Prostate gland (tissue), 2 donors: ENCODE measurements at places on chromosomes 3 and 15.

GRCh38 chr3:11178421-11178820 lies 24.1 kb downstream of the HRH1 start:
- H3K4me3 ChIP-seq = no peak overlapping the region
- no peaks in the 10 kb centered on the region for H3K4me1 ChIP-seq
- no peaks in the 10 kb centered on the region for H3K27me3 ChIP-seq

- no peak overlapping the region for H3K4me3 ChIP-seq
- H3K4me1 ChIP-seq = no peaks in the 10 kb centered on the region
- no peaks in the 10 kb centered on the region for H3K27me3 ChIP-seq
- DNase-seq = no peak
These were observed 3.8 kb downstream of the NLGN1 start for GRCh38 chr3:173401369-173401768.

DNA sequence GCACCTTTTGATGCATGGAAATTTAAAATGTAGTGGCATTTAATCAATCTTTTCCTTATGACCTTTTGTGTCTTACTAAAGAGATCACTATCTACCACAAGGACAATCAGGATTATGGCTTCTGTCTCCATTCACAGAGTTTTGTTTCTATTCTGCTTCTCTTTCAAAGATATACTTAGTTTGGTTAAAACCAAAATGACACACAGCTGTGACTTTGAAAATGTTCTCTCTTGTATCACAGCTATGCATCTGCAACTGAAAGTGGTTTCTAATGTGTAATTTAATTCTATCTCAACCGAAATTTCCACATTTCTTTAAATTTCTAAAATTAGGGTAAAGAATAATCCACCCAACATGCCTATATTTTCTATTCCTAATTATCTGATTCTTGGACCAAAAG lies 27.7 kb downstream of the HLTF start:
- no peak for DNase-seq
- no peak overlapping the region for H3K4me3 ChIP-seq
- no peaks in the 10 kb centered on the region for H3K4me1 ChIP-seq
- H3K27me3 ChIP-seq = no peaks in the 10 kb centered on the region
- H3K36me3 ChIP-seq = no peaks in the 10 kb centered on the region
- no peak overlapping the region for H3K27ac ChIP-seq

DNA sequence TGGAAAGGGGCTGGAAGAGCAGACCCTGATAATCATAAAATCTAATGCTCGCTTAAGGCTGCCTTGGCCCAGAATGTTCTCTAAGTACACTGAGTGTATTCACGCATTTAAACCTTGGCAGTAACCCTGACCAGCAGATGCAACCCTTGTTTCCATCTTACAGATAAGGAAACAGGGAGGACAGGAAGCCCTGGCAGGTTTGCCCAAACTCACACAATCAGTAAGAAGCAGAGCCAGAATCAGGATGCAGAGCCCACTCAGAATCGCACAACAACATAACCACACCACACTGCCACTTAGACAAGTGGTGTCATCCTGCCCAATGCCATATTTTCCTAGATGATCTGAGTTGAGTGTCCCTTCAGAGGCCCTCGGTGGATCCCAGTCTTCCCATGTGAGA lies 214.5 kb upstream of the HES1 start:
- no peak overlapping the region for H3K4me3 ChIP-seq
- H3K4me1 ChIP-seq = peaks cover 7% of the 10 kb centered on the region
- no peaks in the 10 kb centered on the region for H3K36me3 ChIP-seq
- H3K27ac ChIP-seq = peak overlapping the region; percentile 77

GRCh38 chr3:50930371-50931208 lies 255.9 kb downstream of the DOCK3 start:
- no peaks in the 10 kb centered on the region for H3K27me3 ChIP-seq
- H3K27ac ChIP-seq = no peak overlapping the region
- H3K4me3 ChIP-seq = no peak overlapping the region
- no peaks in the 10 kb centered on the region for H3K4me1 ChIP-seq
- DNase-seq = no peak
